ENCODE measurements at places on chromosomes 5 and 9. TPM values are rescaled to one million over a fixed set of nuclear protein-coding genes. Genes with fewer than 3 reads are reported as not detected.

The EQTN gene
- total RNA-seq: not detected

The INSL6 gene
- not detected for total RNA-seq

The IGIP gene
- 24.0 TPM for total RNA-seq

The AJM1 gene
- total RNA-seq: 4.0 TPM

The SLC36A3 gene
- total RNA-seq: not detected

The RIC1 gene
- total RNA-seq: 40.3 TPM

The MSX2 gene
- 3.8 TPM for total RNA-seq

The NIPAL4 gene
- 0.07 TPM for total RNA-seq

The TLR4 gene
- total RNA-seq: 35.8 TPM

The SEC16A gene
- 51.4 TPM for total RNA-seq

The GNA14 gene
- 6.3 TPM for total RNA-seq
